ENCODE measurements at places on chromosomes 16 and 17. TPM values are rescaled to one million over a fixed set of nuclear protein-coding genes. Genes with fewer than 3 reads are reported as not detected.

DNA sequence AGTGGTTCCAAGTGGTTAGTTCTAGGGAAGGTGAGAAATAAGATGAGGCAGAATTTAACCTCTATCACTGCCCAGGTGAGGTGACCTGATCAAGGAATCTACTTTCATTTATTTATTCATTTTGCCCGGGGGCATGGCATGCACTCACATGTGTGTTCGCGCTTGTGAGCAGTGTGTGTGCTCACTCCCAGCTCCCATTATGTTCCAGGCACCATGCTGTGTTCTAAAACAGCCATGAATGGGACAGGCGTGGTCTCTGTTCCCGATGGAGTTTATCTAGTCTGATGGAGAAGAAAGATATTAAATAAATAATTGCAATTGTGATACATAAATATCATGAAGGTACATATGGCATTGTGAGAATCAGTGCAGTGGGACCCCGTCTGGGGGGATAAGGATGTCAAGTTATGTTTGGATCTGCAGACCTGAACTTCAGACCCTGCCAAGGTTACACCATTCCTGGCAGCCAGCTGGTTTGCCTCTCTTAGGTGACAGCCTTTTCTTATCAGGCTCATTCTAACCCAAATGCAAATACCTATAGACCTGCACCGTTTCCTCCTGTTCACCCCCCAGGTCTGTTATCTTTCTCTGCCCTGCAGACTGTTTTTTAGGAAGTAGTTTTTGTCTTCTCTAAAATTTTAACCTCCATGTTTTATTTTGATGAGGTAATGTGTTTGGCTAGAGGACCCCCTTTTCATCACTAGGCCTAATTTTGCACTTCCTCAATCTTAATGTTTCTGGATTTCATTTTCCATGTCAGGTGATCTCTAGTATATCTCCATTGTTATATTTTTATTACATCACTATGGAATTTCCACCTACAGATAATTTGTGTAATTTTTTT, 11.8 kb downstream of the CYB5B start:
- H3K4me1 ChIP-seq: peaks cover 3% of the 10 kb centered on the region
- H3K36me3 ChIP-seq: peaks cover 58% of the 10 kb centered on the region
- no peak overlapping the region for H3K27ac ChIP-seq
- peak; percentile 57 for DNase-seq
- no peaks in the 10 kb centered on the region for H3K27me3 ChIP-seq
- peak overlapping the region; percentile 61 for H3K4me3 ChIP-seq

GRCh38 chr16:73717266-73717974, 579.2 kb upstream of the PSMD7 start:
- no peak overlapping the region for H3K27ac ChIP-seq
- H3K4me3 ChIP-seq: no peak overlapping the region
- H3K4me1 ChIP-seq: no peaks in the 10 kb centered on the region
- no peaks in the 10 kb centered on the region for H3K36me3 ChIP-seq
- no peak for DNase-seq

- no peak overlapping the region for H3K27ac ChIP-seq
- DNase-seq: peak; percentile 91
- H3K4me1 ChIP-seq: no peaks in the 10 kb centered on the region
- H3K36me3 ChIP-seq: no peaks in the 10 kb centered on the region
Measured at GRCh38 chr17:51764387-51764971, 394.0 kb downstream of the CA10 start.

DNA sequence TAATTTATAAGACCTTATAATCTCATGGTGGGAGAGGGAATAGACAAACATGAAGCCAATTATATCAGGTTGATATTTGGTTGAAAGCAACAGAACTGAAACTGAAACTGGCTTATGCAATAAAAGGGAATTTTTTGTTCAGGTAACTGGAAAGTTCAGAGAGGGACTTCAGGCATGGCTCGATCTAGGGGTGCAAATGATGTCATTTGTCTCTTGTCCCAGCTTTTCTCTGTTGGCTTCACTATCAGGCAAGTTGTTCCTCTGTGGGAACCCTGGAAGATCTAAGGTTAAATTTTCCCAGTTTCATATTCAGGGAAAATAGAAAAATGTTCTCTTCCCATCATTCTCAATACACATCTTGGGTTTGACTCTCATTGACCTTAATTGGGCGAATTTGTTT, 59.8 kb downstream of the OTOA start:
- no peak for DNase-seq
- peaks cover 5% of the 10 kb centered on the region for H3K27me3 ChIP-seq
- no peak overlapping the region for H3K27ac ChIP-seq
- H3K4me3 ChIP-seq: no peak overlapping the region

- H3K27me3 ChIP-seq: no peaks in the 10 kb centered on the region
- no peaks in the 10 kb centered on the region for H3K4me1 ChIP-seq
- no peaks in the 10 kb centered on the region for H3K36me3 ChIP-seq
- no peak for DNase-seq
- no peak overlapping the region for H3K27ac ChIP-seq
Measured at GRCh38 chr16:19936441-19936840, 51.8 kb upstream of the GPRC5B start.

- no peak overlapping the region for H3K27ac ChIP-seq
- H3K36me3 ChIP-seq: no peaks in the 10 kb centered on the region
- peak; percentile 78 for DNase-seq
Measured at GRCh38 chr16:26569793-26570192, 496.9 kb upstream of the C16orf82 start.

GRCh38 chr16:76360404-76360803, 83.2 kb downstream of the CNTNAP4 start:
- H3K4me1 ChIP-seq: peaks cover 2% of the 10 kb centered on the region
- no peak overlapping the region for H3K27ac ChIP-seq
- DNase-seq: no peak
- no peak overlapping the region for H3K4me3 ChIP-seq
- H3K27me3 ChIP-seq: no peaks in the 10 kb centered on the region

GRCh38 chr16:84048270-84048669, 5.7 kb upstream of the SLC38A8 start:
- peak overlapping the region; percentile 2 for H3K27ac ChIP-seq
- H3K4me3 ChIP-seq: no peak overlapping the region
- H3K36me3 ChIP-seq: peaks cover 9% of the 10 kb centered on the region

GRCh38 chr17:11372692-11373091, 131.7 kb downstream of the SHISA6 start:
- no peaks in the 10 kb centered on the region for H3K36me3 ChIP-seq
- H3K4me3 ChIP-seq: no peak overlapping the region
- no peaks in the 10 kb centered on the region for H3K4me1 ChIP-seq

GRCh38 chr17:1552932-1553331, 9.7 kb downstream of the PITPNA start:
- H3K4me1 ChIP-seq: no peaks in the 10 kb centered on the region
- H3K27ac ChIP-seq: no peak overlapping the region
- peaks cover 45% of the 10 kb centered on the region for H3K36me3 ChIP-seq
- H3K4me3 ChIP-seq: no peak overlapping the region
- DNase-seq: no peak
- H3K27me3 ChIP-seq: no peaks in the 10 kb centered on the region

- H3K4me3 ChIP-seq: no peak overlapping the region
- H3K27ac ChIP-seq: peak overlapping the region; percentile 79
Measured at GRCh38 chr16:54431997-54432896, 145.7 kb upstream of the IRX3 start.

DNA sequence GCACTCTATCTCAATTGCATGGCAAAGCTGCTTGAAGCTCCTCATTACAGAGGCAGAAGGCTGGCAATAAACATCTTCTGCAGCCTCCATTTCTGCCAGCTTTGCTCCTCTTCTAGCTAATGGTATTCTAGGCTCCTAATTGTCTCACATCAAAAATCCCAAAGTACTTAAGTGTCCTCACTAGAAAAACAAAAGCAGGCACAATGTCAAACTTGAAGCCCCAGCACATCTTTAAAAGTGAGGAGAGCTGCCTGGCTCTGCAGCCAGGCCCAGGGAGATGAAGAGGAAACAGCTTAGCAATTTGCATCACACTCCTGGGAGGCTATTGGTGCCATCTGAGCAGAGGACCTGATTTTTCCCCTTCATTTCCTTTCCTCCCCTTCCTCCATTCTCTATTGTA, 197.1 kb downstream of the KCNJ2 start:
- H3K27ac ChIP-seq: no peak overlapping the region
- H3K27me3 ChIP-seq: no peaks in the 10 kb centered on the region
- no peaks in the 10 kb centered on the region for H3K4me1 ChIP-seq
- no peaks in the 10 kb centered on the region for H3K36me3 ChIP-seq
- no peak overlapping the region for H3K4me3 ChIP-seq

- no peak for DNase-seq
- no peak overlapping the region for H3K4me3 ChIP-seq
Measured at GRCh38 chr16:15835136-15835878, 21.5 kb downstream of the MYH11 start.

DNA sequence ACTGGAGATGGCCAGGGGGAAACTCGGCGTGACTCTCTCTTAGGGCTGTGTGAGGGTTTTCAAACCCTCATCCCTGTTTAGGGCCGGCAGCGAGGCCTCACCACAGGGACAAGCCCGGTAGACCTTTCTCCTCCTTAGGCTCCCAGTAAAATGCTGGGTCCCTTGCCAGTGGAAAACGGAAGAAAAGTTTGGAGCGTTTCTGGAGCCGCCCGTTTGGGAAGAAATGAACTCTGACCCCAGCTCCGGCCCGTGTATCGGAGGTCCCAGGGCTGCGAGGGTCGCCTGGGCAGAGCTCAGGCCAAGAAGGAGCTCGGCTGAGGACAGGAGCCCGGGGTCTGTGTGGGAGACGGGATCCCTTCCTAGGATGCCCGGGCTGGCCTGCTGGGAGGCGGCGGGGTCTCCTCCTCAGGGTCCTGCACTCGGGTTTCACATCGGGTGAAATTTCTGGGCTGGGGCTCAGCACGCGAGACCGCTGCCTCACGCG, 23.2 kb downstream of the ZNF213 start:
- no peaks in the 10 kb centered on the region for H3K4me1 ChIP-seq
- peak overlapping the region; percentile 87 for H3K4me3 ChIP-seq
- peaks cover 8% of the 10 kb centered on the region for H3K27me3 ChIP-seq
- peak; percentile 82 for DNase-seq
- H3K27ac ChIP-seq: no peak overlapping the region

DNA sequence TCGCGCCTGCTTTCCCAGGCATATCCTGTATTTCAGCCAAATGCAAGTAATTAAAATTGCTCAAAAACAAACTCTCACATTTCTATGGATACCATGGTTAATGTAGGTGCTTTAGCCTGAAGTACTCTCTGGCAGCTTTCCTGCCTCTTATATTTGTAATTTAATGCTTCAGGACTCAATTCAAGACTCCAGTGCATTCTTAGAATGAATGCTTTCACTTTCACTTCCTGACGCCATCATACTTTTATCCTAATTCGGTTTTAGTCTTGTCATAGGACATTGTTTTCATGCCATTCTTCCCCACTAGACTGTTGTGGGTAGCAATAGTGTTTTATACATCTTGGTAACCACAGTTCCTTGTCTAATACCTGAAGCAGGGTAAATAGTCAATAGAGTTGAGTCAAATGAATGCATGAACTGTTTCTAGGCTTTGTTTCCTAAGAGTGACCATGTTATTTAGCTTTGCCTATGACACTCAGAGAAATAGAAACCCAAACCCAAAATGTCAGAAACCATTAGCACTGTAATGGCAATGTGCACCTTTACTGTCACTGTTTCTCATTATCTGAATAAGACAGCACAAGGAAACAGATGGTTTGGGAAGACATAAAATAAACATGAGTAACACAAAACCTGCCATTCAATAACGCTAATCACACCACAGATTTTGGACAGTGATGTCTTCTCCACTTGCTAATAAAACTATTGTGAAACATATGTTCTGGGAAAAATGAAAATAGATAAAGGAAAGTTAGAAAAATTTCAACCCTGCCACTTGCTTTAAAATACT, 705.5 kb downstream of the CDH11 start:
- no peak overlapping the region for H3K4me3 ChIP-seq
- no peaks in the 10 kb centered on the region for H3K36me3 ChIP-seq
- no peaks in the 10 kb centered on the region for H3K4me1 ChIP-seq
- DNase-seq: no peak
- no peaks in the 10 kb centered on the region for H3K27me3 ChIP-seq

GRCh38 chr16:87053016-87053982, 263.9 kb downstream of the C16orf95 start:
- no peak overlapping the region for H3K27ac ChIP-seq
- peak; percentile 87 for DNase-seq
- no peaks in the 10 kb centered on the region for H3K36me3 ChIP-seq
- H3K4me3 ChIP-seq: no peak overlapping the region
- no peaks in the 10 kb centered on the region for H3K27me3 ChIP-seq
- peaks cover 3% of the 10 kb centered on the region for H3K4me1 ChIP-seq

DNA sequence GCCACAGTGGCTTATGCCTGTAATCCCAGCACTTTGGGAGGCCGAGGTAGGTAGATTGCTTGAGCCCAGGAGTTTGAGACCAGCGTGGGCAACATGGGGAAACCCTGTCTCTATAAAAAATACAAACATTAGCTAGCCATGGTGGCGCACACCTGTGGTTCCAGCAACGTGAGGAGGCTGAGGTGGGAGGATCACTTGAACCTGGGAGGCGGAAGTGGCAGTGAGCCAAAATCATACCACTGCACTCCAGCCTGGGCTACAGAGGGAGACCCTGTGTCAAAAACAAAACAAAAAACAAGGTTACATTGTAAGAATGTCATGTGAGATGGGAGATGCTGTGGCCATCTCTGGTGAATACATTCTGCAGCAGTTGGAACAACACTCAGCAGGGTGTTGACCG, 13.5 kb downstream of the DUSP14 start:
- H3K4me1 ChIP-seq: peaks cover 5% of the 10 kb centered on the region
- H3K27ac ChIP-seq: no peak overlapping the region
- no peak for DNase-seq
- no peaks in the 10 kb centered on the region for H3K27me3 ChIP-seq
- no peak overlapping the region for H3K4me3 ChIP-seq

- peaks cover 70% of the 10 kb centered on the region for H3K36me3 ChIP-seq
- H3K4me3 ChIP-seq: no peak overlapping the region
- H3K27ac ChIP-seq: no peak overlapping the region
- peak; percentile 61 for DNase-seq
Measured at GRCh38 chr16:21166561-21166961, 8.1 kb downstream of the LDAF1 start.

- no peaks in the 10 kb centered on the region for H3K27me3 ChIP-seq
- H3K4me1 ChIP-seq: no peaks in the 10 kb centered on the region
- no peak overlapping the region for H3K4me3 ChIP-seq
- H3K36me3 ChIP-seq: no peaks in the 10 kb centered on the region
- DNase-seq: no peak
Measured at GRCh38 chr17:7794075-7794663, 39.8 kb upstream of the KDM6B start.

GRCh38 chr17:43445009-43445589, 38.7 kb upstream of the DHX8 start:
- H3K36me3 ChIP-seq: no peaks in the 10 kb centered on the region
- no peak overlapping the region for H3K27ac ChIP-seq
- DNase-seq: no peak
- H3K4me1 ChIP-seq: peaks cover 11% of the 10 kb centered on the region
- H3K27me3 ChIP-seq: no peaks in the 10 kb centered on the region

- H3K27ac ChIP-seq: no peak overlapping the region
- H3K4me3 ChIP-seq: no peak overlapping the region
- no peaks in the 10 kb centered on the region for H3K4me1 ChIP-seq
- H3K36me3 ChIP-seq: no peaks in the 10 kb centered on the region
Measured at GRCh38 chr16:13791095-13791494, 128.9 kb upstream of the ERCC4 start.

- no peak overlapping the region for H3K4me3 ChIP-seq
- H3K27me3 ChIP-seq: no peaks in the 10 kb centered on the region
- peak; percentile 97 for DNase-seq
- H3K27ac ChIP-seq: no peak overlapping the region
Measured at GRCh38 chr17:27569257-27569722, 61.7 kb upstream of the LGALS9 start.

ATAD5 gene
- total RNA-seq: 20.3 TPM

KRT16 gene
- not detected for total RNA-seq

CARD14 gene
- 0.31 TPM for total RNA-seq

DYNC1LI2 gene
- total RNA-seq: 57.0 TPM

PTX4 gene
- total RNA-seq: not detected

OR3A3 gene
- total RNA-seq: not detected

RHBDF1 gene
- total RNA-seq: 76.4 TPM

PGAP3 gene
- 22.6 TPM for total RNA-seq

PLEKHH3 gene
- total RNA-seq: 15.5 TPM

KCNJ16 gene
- total RNA-seq: 0.47 TPM
